Activated CD4-positive, alpha-beta memory T cell treated with anti-CD3 and anti-CD28 coated beads, Interleukin-2, amount 10 ng/mL, durations not matched to agents 7 days and 5 days (primary cell): ENCODE measurements at places on chromosomes 2 and 18. TPM values are rescaled to one million over a fixed set of nuclear protein-coding genes. Genes with fewer than 3 reads are reported as not detected.
A peak's percentile ranks its signal among the peaks of the same experiment; 100 is the strongest.

DNA sequence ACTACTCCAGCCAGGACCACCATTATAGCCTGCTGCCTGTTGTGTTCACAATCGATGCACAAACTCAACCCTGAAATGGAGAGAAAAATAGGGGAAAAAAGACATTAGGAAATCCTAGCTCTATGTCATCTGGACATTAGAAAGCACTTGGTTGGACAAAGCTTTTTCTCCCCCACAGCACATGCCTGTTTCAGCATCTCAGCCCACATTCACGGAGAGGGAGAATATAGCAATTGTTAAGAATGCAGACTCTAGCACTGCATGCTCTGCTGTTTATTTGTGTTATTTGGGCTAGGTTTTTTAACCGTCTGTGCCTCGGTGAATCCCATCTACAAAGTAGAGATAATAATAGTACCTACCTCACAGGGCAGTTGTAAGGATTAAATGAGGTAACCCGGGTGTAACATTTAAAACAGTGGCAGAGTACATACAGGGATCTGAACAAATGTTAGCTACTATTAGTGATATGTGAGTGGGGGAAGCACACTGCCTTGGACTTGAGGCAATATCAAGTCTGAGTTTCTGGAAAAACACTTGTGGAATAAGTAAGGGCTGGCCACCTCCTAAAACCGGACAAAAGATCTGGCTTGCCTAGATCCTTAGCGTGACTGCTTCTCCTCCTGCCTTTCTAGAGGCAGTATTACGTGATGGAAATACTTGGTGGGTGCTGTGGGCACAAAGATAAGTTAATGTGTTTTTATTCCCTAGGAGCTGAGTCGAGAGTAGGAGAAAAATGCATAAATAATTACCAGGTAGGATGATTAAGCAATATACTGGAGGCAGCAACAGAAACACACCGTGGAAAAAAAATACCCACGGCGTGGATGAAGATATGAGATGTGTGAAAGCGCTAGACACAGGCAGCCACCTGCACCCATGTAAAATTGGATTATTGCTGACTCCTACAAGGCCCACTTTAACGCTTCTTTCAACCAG is 1.0 kb upstream of the PPP1CB start:
- DNase-seq: peak; percentile 40
- H3K27ac ChIP-seq: peak overlapping the region; percentile 94
- peaks cover 52% of the 10 kb centered on the region for H3K4me1 ChIP-seq
- H3K4me3 ChIP-seq: peak overlapping the region; percentile 91
- H3K27me3 ChIP-seq: no peaks in the 10 kb centered on the region
- H3K36me3 ChIP-seq: peaks cover 11% of the 10 kb centered on the region

- H3K36me3 ChIP-seq: peaks cover 13% of the 10 kb centered on the region
- no peak overlapping the region for H3K4me3 ChIP-seq
- H3K4me1 ChIP-seq: peaks cover 20% of the 10 kb centered on the region
These were observed 61.5 kb downstream of the PTPN4 start for GRCh38 chr2:119821266-119821665.

- H3K36me3 ChIP-seq: no peaks in the 10 kb centered on the region
- no peak overlapping the region for H3K27ac ChIP-seq
- H3K4me1 ChIP-seq: no peaks in the 10 kb centered on the region
- no peak for DNase-seq
These were observed 102.0 kb upstream of the PIEZO2 start for GRCh38 chr18:11251229-11251890.

- H3K27me3 ChIP-seq: peaks cover 88% of the 10 kb centered on the region
- H3K4me3 ChIP-seq: no peak overlapping the region
- H3K36me3 ChIP-seq: peaks cover 23% of the 10 kb centered on the region
- H3K27ac ChIP-seq: no peak overlapping the region
These were observed 3.9 kb upstream of the DLX1 start for GRCh38 chr2:172081221-172082022.

DNA sequence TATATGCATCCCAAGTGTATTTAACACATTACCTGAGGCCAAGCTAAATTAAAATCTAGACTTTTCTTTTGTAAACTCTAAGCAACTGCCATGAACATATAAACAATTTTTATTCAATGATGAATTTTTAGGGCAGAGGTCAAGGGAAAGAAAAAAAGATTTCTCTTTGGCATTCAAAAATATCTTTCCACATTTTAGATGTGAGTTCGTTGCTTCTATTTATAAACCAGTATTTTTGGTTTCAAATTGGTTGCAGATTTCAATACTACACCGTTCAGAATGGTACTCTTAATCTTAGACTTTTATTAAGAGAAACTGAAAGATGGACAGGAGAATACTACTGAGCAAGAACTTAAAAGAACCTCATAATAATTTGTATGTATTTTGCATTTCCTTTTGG is 293.6 kb upstream of the CCDC68 start:
- no peaks in the 10 kb centered on the region for H3K36me3 ChIP-seq
- no peak for DNase-seq
- no peak overlapping the region for H3K27ac ChIP-seq
- H3K27me3 ChIP-seq: peaks cover 3% of the 10 kb centered on the region
- H3K4me3 ChIP-seq: no peak overlapping the region

GRCh38 chr18:7164323-7165004 is 46.9 kb upstream of the LAMA1 start:
- no peaks in the 10 kb centered on the region for H3K27me3 ChIP-seq
- no peaks in the 10 kb centered on the region for H3K36me3 ChIP-seq
- H3K4me1 ChIP-seq: no peaks in the 10 kb centered on the region

- H3K27ac ChIP-seq: no peak overlapping the region
- no peaks in the 10 kb centered on the region for H3K36me3 ChIP-seq
- H3K4me1 ChIP-seq: peaks cover 51% of the 10 kb centered on the region
- no peaks in the 10 kb centered on the region for H3K27me3 ChIP-seq
These were observed 133.2 kb upstream of the ID2 start for GRCh38 chr2:8548619-8549150.

DNA sequence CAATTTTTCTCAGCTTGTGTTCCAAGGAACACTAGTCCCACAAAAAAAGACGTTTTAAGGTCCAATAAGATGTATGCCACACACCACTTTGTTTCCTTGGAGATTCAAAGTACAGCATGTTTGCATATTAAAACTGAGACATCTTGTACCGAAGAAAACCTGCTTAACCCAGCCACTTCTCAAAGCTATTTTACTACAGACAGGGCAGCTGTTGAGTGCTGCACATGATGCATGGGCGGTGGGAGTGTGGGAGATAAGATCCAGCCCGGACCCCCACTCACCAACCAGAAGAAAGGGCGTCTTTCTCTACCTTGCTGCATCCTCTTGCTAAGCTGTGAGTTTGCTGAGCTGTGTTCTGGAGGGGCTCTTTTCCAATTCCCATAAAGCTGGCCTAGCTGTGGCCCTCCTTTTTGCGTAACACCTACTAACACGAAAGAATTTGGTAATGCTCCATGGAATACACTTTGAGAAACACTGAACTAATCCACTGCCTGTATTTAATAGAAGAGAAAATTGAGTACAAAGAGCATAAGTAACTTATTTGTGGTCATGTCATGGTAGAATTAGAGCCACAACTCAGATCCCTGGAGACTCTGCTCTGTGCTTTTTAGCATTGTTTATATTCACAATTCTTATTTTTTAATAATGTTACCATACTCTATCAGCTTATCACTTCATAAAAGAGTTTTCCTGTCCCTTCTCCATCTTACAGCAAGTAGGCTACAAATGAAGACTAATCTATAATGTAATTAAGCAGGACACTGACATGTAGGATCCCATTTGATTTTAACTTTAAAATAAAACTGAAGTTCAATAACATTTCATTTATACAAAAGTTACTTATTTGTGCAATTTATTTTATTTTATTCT is 90.0 kb downstream of the PLEKHM3 start:
- H3K4me1 ChIP-seq: no peaks in the 10 kb centered on the region
- no peak overlapping the region for H3K27ac ChIP-seq
- no peak overlapping the region for H3K4me3 ChIP-seq
- DNase-seq: no peak

DNA sequence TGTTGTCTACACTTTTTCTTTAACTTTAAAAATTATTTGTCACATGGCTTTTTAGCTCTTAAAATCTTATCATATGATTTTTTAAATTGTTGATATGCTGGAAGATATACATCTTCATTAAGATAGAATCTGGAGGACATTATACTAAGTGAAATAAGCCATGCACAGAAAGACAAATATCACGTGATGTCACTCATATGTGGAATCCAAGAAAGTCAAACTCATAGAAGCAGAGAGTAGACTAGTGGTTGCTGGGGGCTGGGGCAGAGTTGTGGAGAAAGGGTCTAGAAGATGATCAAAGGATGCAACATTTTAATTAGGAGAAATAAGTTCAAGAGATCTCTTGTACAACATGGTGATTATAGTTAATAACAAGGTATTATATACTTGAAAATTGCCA is 280.9 kb downstream of the GULP1 start:
- no peak overlapping the region for H3K4me3 ChIP-seq
- no peaks in the 10 kb centered on the region for H3K4me1 ChIP-seq
- H3K27ac ChIP-seq: no peak overlapping the region
- no peaks in the 10 kb centered on the region for H3K27me3 ChIP-seq
- DNase-seq: no peak

DNA sequence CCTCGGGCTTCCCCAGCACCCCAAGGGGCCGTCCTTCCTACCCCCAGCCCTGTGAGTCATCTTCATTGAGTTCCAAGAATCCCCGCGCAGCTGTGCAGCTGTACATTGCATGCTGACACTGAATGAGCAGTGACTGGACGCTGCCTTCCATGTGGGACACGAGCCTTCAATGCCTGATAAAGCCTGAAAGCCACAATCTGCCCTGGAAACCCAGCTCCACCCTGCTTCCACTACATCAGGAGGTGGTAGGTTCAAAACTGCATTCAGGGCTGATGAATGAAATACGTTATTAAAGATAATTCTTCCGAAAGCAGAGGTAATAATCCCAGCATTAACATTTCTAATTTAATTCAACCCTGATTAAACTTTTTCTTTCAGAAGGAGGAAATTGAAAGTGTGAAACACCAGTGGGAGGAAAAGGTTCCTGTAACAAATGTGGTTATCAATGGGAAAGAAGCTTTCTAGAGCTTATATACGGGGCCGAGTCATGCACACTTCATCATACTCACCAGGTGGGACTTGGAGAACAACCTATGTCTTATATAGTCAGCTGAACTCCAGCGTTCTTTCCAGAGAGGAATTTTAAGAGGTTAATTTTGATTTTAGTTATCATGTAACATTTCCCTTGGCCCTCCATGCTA is 360.1 kb downstream of the LPIN1 start:
- no peak overlapping the region for H3K4me3 ChIP-seq
- no peak overlapping the region for H3K27ac ChIP-seq
- H3K27me3 ChIP-seq: peaks cover 2% of the 10 kb centered on the region
- peak; percentile 33 for DNase-seq

DNA sequence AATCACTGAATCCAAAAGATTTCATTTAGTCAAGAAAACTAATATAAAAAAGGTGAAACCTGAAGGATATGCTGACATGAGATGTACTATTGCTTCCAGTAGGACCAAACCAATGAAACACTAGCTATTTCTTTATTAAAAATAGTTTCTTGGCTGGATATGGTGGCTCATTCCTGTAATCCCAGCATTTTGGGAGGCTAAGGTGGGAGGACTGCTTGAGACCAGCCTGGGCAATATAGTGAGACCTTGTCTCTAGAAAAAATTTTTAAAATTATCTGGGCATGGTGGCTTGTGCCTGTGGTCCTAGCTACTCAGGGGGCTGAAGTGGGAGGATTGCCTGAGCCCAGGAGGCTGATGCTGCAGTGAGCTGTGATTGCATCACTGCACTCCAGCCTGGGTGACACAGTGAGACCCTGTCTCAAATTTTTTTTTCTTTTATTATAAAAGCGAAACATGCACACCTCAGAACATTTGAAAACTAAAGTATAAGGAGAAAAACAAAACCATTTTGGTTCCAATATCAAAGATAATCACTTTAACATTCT is 266.2 kb downstream of the TGIF1 start:
- peaks cover 19% of the 10 kb centered on the region for H3K27me3 ChIP-seq
- no peak for DNase-seq
- no peak overlapping the region for H3K27ac ChIP-seq
- H3K36me3 ChIP-seq: no peaks in the 10 kb centered on the region
- H3K4me1 ChIP-seq: no peaks in the 10 kb centered on the region

DNA sequence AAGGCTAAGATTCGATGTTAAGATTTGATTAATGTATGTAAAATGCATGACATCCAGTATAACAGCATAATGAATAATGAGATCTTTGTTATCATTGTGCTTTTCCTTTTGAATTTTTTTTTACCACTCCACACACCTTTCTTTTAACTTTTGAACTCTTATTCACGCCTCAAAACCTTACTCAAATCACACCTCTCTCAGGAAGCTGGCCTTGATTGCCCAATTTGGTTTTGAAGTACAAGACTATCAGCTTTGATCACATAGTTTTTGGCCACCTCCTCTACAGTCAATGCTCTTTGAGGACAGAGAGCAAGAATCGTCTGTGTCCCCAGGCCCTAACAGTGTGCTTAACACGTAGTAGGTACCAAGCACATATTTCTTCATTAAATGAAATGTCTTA is 29.9 kb upstream of the SLC9A2 start:
- H3K27me3 ChIP-seq: peaks cover 21% of the 10 kb centered on the region
- H3K27ac ChIP-seq: no peak overlapping the region
- no peak for DNase-seq
- H3K36me3 ChIP-seq: no peaks in the 10 kb centered on the region

DNA sequence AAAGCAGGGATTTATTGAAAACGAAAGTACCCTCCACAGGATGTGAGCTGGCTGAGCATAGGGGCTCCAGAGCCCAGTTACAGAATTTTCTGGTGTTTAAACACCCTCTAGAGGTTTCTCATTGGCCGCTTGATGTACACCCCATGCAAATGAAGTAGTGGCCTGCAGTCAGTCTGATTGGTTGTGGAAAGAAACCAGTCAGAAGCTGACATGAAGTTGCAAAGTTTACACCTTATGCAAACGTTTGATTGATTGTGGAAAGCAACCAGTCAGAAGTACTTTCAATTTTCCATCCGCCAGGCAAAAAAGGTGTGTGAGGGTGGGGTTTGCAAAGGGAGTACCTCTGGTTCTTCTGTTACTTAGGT is 62.3 kb downstream of the VWA3B start:
- DNase-seq: no peak
- no peak overlapping the region for H3K4me3 ChIP-seq
- peaks cover 4% of the 10 kb centered on the region for H3K27me3 ChIP-seq

- peaks cover 32% of the 10 kb centered on the region for H3K4me1 ChIP-seq
- H3K27me3 ChIP-seq: no peaks in the 10 kb centered on the region
- H3K4me3 ChIP-seq: no peak overlapping the region
- H3K27ac ChIP-seq: no peak overlapping the region
These were observed 126.0 kb downstream of the MBP start for GRCh38 chr18:77006305-77007175.

The ZCCHC2 gene
- 51.7 TPM for total RNA-seq

The KRTCAP3 gene
- 10.1 TPM for total RNA-seq

The ZFAND2B gene
- total RNA-seq: 56.7 TPM

The SLC23A3 gene
- 2.3 TPM for total RNA-seq
